ENCODE measurements at places on chromosomes 12 and 14.

DNA sequence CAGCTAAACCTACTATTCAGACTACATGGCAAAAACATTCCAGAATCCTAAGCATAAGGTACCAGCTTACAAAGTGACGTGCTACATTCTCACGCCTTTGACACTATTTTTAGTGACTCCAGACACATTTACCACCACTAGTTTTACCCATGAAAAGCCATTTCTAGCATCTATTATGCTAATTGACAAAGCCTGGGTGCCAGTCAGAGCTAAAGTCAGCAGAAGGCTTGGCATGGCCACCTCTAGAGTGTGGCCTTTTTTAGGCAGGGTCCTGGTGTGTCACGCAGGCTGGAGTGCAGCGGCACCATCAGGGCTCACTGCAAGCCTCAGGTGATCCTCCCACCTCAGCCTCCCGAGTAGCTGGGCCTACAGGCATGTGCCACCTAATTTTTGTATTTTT, 75.7 kb downstream of the NT5DC3 start:
- DNase-seq: no peak

DNA sequence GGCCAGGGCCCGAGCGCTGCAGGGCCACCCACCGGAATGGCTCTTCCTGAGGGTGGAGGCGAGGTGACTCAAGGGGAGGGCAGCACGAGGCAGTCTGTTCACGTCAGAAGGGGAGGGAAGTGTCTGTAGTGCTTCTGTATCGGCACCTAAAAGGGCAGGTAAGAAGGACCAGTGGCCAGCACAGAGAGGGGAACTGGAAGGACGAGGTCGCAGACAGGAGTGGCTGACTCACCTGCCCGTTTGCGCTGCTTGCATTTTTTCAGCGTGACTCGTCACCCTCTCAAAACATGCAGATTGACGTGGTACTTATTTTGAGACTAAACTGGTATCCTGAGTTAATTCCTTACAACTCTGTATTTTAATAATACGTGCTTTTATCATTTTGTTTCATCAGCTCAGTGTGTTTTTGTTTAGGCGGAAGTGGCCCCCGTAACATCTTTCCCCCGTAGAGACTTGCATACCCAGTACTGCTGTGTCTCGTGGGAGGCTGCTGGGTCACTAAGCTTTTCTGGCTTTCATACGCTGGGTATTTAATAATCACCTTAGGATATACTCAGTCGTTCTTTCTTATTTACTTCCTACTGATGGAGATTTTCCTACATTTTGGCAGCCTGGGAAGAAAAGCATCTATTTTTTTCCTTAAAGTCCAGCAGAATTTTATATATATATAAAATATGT, 26.4 kb downstream of the SFSWAP start:
- DNase-seq: no peak

DNA sequence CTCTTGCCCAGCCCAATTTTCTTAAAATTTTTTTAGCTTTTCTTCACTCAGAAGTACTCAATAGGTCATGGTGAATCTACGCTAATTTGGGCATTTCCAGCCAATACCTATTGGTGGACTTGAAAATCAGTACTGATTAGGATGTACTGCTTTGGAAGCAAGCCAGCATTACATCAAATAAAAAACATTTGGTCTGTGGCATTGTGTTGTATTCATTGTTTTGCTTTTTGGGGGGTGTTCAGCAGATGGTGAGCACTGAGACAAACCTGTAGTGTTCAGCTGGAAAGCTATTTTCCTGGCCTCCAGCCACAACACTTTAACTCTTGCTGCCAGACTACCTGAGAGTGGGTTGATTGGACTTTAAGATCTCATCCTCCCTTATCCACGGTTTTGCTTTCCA, 4.0 kb downstream of the MAPKAPK5 start:
- DNase-seq: no peak

- DNase-seq: no peak
Observed at GRCh38 chr12:111135293-111135832, 215.0 kb upstream of the MYL2 start.

GRCh38 chr14:58801086-58801485, 163.3 kb downstream of the DACT1 start:
- no peak for DNase-seq

GRCh38 chr14:104877066-104877805, 12.2 kb downstream of the CEP170B start:
- no peak for DNase-seq

DNA sequence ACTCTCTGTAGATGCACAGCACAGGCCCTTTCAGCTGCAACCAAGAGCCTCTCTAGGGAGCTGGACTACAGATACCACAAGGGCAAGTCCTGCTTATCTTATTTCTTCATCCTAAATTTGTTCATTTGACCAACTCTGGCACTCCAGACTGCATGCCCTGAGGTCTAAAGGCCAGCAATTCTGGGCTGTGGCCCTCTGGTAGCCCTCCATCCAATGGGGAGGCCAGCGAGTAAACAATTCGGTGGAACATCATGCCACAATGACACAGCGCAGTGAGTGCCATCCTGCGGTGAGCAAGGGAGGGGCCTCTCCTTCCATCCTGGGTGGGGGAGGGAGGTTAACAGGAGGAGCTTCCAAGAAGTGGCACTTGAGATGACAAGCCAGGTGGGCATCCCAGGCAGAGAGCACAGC, 652 bp upstream of the SELPLG start:
- no peak for DNase-seq

DNA sequence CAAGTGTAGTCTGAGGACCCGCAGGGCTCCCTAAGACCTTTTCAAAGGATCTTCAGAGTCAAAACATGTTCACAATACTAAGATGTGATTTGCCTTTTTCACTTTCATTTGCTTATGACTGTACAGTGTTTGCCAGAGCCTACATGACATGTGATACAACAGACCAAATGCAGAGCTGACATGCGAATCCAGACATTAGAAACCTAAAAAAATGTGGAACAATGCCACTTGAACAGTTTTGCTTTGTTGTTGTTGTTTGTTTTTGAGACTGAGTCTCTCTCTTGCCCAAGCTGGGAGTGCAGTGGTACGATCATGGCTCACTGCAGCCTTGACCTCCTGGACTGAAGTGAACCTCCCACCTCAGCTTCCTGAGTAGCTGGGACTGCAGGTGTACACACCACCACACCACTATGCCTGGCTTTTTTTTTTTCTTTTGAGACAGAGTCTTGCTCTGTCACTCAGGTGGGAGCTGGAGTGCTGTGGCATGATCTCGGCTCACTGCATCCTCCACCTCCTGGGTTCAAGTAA, 5.3 kb upstream of the RAB35 start:
- DNase-seq: no peak

DNA sequence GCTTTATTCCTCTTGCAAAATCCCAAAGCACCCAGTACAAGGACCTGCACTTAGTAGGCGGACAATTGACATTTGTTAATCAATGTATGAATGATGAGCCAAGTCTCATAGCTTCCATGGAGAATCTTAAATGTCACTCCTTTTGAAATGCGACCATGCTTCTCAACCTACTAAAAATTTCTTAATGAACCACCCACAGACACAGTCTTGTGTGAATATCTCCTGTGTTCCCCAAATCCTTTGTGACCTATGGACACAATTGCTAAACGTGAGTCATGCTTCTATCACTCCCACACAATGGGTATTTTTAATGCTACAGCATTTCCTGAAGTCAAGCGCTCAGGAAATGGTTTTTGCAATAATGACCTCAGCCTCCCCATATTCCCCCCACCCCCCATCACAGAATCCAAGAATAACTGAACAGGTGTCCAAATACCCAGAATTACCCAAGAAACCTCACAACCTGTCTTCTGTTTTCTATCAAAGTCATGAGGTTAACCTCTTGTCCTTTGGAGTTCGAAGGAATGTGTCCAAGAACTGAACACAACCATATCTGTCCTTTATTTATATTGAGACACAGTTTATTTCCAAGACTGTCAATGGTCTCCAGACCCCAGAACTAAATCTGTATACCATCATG, 163.6 kb upstream of the PLEKHG7 start:
- no peak for DNase-seq

DNA sequence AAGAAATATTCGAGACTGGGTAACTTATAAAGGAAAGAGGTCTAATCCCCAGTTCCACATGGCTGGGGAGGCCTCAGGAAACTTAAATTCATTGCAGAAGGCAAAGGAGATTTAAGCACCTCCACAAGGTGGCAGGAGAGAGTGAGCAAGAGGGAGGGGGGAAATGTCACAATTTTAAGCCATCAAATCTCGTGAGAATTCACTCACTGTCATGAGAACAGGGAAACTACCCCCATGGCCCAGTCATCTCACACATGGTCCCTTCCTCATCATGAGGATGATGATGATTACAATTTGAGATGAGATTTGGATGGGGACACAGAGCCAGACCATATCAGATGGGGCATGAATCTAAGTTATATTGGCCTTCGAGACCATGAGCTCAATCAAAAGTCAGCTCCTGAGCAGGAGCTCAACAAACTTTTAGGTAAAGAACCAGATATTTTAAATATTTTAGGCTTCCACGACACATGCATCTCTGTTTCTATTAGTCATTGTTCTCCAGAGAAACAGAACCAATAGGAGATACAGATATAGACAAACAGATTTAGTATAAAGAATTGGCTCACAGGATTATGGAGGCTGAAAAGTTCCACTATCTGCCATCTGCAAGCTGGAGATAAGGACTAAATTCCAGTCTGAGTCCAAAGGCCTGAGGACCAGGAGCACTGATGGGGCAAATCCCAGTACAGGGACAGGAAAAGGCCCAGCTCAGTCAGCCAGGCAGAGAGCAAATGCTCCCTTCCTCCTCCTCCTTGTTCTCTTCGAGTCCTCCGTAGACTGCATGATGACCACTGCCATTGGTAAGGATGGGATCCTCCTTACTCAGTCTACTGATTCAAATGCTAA, 24.9 kb downstream of the DGLUCY start:
- DNase-seq: peak; percentile 43

DNA sequence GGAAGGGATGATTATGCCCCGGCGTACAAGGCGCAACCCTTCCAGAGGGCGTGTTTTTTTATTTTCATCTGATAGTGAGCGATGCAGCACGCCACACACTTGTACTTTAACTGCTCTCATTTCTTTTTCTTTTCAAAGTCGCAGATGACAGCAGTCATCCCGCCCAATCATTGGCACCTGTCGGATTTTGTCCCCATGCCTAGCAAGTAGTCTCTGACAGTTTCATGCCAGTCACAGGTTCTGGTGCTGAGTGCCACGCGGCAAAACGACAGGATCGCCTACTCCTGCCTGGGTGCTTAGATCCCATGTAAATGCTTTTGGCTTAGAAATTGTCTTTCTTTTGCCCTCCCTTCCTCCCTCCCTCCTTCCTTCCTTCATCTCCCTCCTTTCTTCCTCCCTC, 117.7 kb downstream of the GLT1D1 start:
- DNase-seq: no peak

DNA sequence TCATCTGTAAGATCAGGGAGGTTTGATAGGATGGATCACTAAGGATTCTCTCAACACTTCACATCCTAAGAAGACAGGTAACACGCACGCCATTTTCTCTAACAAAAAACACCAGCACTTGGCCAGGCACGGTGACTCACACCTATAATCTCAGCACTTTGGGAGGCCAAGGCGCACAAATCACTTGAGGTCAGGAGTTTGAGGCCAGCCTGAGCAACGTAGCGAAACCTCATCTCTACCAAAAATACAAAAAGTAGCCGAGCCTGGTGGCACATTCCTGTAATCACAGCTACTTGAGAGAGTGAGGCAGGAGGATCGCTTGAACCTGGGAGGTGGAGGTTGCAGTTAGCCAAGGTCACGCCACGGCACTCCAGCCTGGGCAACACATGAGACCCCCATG, 10.5 kb upstream of the CDK2AP1 start:
- no peak for DNase-seq

- DNase-seq: no peak
Observed at GRCh38 chr14:54760866-54761575, 141.6 kb downstream of the GCH1 start.

DNA sequence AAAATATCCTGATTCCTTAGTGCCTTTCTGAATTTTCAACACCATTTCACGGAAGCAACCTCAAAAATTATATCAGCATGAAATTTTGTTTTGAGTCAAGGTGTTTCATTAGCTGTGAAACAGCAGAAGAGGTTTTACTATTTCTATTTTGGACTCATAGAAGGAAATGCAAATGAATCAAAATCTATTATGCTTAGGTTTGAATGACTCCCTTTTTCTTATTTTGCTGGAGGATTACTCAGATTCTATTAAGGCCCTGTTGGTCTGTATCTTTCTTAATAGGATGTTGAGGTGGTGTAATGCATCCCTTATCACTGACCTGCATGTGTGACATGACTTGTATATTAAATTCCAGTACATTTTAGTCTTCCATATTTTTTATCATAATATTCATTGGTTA, 165.8 kb downstream of the TMTC2 start:
- no peak for DNase-seq

DNA sequence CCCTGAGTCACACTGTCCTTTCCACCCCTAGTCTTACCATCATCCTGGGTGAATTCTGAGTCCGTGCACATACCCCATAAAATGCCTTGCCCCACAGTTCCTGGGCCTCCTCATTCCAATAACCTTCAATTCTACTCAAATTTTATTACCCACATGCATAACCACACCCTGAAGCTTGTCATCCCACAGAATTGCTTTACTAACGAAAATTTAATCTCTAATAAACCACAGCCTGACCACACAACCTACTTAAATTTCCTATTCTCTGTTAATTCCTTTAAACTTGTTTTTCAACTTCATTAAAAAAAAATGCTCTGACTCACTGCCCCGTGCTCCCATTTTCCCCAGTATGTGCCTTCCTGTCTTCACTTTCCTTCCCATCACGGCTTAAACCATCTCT, 205.9 kb downstream of the PHLDA1 start:
- no peak for DNase-seq

DNA sequence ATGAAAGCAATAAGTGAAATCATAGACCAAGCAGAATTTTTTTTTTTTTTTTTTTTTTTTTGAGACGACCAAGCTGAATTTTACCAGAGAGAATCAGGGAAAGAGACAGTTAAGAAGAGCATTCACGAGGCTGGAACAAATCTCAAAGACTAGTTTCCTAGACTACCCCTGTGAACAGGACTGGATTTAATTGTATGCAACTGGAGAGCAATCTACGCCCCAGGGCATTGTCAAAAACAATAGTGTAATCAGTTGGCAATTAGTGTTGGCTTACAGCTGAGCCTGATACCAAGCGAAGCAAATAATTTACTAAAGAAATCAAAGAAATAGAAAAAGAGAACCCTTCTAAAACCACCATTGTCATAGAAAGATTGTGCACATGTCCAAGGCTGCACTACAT, 232.9 kb upstream of the CPNE8 start:
- no peak for DNase-seq

DNA sequence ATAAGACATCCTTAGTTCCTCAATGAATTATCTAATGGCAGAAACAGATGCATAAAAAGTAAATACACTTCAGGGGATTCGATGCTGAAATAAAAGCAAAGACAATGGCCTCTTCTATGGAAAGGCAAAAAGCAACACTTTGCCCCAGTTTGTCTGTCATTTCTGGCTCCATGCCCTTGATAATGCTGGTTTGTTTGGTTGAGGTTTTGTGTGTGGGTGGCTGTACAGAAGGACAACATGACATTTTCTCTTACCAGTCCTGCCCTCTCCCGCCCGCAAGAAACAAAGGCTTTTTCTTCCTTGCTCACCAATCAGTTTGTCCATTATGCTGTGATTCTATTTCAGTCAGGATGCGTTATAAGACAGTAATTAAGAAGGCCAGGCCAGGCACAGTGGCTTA, 18.1 kb upstream of the WDR89 start:
- no peak for DNase-seq

- DNase-seq: no peak
Observed at GRCh38 chr12:19245666-19246065, 116.1 kb downstream of the PLEKHA5 start.

GRCh38 chr12:10783252-10783651, 19.2 kb downstream of the TAS2R7 start:
- DNase-seq: no peak
